Skin of body (tissue), 3 donors: ENCODE measurements at places on chromosomes 16 and 17. TPM values are rescaled to one million over a fixed set of nuclear protein-coding genes. Genes with fewer than 3 reads are reported as not detected.

The KRT16 gene
- total RNA-seq: 142 TPM

The TP53TG3F gene
- total RNA-seq: not detected

The CCDC137 gene
- total RNA-seq: 5.9 TPM

The HAGH gene
- 31.1 TPM for total RNA-seq

The ZG16 gene
- total RNA-seq: not detected

The CPHXL2 gene
- total RNA-seq: not detected

The RAB26 gene
- total RNA-seq: 1.6 TPM

The MLKL gene
- 3.9 TPM for total RNA-seq

The P2RX5 gene
- 1.5 TPM for total RNA-seq

The PPY gene
- total RNA-seq: not detected

The CD300LG gene
- 2.5 TPM for total RNA-seq

The CFAP97D1 gene
- not detected for total RNA-seq

The RASD1 gene
- 14.8 TPM for total RNA-seq

The NACA2 gene
- not detected for total RNA-seq

The FBXW10 gene
- total RNA-seq: 0.49 TPM

The STAT5A gene
- total RNA-seq: 27.8 TPM

The PRSS22 gene
- 4.6 TPM for total RNA-seq

The CDC6 gene
- total RNA-seq: 7.1 TPM

The OTOA gene
- 0.10 TPM for total RNA-seq

The ST6GALNAC2 gene
- 28.0 TPM for total RNA-seq

The MGAT5B gene
- total RNA-seq: 0.69 TPM

The SPAG5 gene
- total RNA-seq: 18.2 TPM

The STH gene
- total RNA-seq: not detected

The MEIOB gene
- 0.39 TPM for total RNA-seq

The TBX2 gene
- 2.5 TPM for total RNA-seq
